ENCODE measurements at places on chromosomes 4 and X.

- no peak for DNase-seq
Observed at GRCh38 chr4:20268028-20268427, 16.3 kb downstream of the SLIT2 start.

GRCh38 chr4:145907390-145907789 lies 31.2 kb downstream of the ZNF827 start:
- DNase-seq: no peak

DNA sequence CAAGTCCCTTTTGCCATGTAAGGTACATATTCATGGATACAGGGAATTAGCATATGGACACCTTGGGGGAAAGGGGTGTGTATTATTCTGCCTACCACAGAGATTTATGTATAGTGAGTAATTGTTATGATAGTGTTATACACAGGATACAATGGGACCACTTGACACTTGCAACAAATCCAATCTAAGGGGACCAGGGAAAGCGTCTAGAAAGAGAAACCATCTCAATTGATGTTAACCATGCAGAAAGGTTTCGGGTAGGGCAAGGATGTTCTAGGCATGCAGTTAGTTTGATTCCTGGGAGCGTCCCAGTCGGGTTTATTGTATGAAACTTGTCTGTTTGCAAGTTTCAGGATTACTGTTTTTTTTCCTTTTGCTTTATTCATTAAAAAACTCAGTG lies 34.2 kb downstream of the MMRN1 start:
- DNase-seq: no peak

- DNase-seq: no peak
Observed at GRCh38 chrX:10050481-10050880, 83.3 kb downstream of the CLDN34 start.

GRCh38 chr4:110163327-110164069 lies 34.9 kb downstream of the ELOVL6 start:
- DNase-seq: no peak

- DNase-seq: no peak
Observed at GRCh38 chrX:55867708-55868107, 150.2 kb downstream of the RRAGB start.

DNA sequence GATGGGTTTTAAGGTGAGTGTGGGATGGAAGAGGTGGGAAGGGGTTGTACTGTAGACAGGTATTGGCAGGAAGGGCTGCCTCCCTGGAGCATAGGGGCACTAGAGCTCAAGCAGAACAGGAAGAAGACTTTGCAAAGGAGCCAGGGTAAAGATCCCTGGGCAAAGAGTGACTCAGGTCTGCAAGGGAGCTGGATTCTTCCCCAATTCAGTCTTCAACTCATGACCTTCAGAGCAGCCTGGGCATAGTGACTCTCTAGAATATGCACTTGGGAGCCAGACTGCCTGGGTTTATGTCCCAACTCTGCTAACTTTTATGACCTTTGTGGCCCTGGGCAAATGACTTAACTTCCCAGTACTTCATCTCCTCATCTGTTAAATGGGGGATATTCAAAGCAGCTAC lies 4.0 kb downstream of the LONRF3 start:
- no peak for DNase-seq

- no peak for DNase-seq
Observed at GRCh38 chrX:2526390-2526789, 25.6 kb upstream of the DHRSX start.
